Esophagus muscularis mucosa (tissue), 4 donors: ENCODE measurements at places on chromosomes 11 and 22.

GRCh38 chr22:26712158-26712557 is 54.8 kb downstream of the MIAT start:
- DNase-seq: no peak

DNA sequence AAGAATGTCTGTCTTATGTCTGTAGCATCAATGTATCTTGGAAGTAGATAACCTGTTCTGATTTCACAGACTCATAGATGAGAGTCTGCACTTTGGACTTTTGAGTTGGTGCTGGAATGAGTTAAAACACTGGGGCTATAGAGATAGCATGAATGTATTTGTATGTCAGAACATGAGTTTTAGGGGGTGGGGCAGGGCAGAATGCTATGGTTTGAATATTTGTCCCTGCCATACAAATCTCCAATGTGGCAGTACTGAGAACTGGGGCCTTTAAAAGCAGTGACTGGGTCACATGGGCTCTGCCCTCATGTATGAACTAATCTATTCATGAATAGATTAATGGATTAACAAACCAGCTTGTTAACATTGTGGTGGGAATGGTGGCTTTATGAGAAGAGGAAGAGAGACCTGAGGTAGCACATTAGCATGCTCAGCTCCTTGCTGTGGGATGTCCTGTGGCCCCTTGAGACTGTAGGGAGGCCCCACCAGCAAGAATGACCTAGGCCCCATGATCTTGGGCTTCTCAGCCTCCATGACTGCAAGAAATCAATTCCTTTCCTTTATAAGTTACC is 15.5 kb upstream of the OR52K1 start:
- DNase-seq: no peak

DNA sequence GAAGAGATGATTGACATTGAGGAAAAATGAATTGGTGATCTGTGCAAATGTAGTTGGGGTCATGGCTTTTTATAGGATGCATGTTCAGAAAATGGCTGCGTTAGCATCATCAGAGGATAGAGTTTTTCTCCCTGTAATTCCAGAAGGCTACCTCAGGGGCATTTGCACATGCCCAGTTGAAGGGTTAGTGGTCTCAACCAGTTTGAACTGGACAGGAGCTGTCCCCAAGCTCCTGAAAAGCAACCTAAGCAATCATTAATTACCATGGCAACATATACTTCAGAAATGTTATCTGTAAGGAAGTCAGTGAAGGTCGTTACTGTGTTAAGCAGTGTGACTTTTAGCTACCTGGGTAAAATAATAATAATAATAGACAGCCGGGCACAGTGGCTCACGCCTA is 29.3 kb downstream of the TUG1 start:
- DNase-seq: no peak

DNA sequence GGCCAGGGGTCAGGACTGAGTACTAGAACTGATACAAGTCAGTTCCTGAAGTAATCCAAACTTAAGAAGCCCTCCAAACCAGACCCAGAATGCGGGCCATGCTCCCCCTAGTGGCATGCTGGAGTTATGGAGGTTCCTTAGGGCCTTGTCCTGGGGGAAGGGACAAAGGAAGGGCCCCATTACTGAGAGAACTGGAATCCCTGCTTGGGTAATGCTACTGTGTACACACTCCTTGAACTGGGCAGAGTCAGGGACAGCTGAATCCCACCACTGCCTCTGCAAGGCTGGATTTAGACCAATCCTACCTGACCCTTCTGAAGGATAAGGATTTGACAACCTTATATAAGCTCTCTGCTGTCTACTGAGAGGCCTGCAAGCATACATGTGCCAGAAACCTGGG is 97.3 kb upstream of the AKIP1 start:
- DNase-seq: no peak

- DNase-seq: no peak
These were observed 3.3 kb downstream of the LTO1 start for GRCh38 chr11:69671734-69672465.

- no peak for DNase-seq
These were observed 11.2 kb upstream of the NAV2 start for GRCh38 chr11:19701421-19701820.

DNA sequence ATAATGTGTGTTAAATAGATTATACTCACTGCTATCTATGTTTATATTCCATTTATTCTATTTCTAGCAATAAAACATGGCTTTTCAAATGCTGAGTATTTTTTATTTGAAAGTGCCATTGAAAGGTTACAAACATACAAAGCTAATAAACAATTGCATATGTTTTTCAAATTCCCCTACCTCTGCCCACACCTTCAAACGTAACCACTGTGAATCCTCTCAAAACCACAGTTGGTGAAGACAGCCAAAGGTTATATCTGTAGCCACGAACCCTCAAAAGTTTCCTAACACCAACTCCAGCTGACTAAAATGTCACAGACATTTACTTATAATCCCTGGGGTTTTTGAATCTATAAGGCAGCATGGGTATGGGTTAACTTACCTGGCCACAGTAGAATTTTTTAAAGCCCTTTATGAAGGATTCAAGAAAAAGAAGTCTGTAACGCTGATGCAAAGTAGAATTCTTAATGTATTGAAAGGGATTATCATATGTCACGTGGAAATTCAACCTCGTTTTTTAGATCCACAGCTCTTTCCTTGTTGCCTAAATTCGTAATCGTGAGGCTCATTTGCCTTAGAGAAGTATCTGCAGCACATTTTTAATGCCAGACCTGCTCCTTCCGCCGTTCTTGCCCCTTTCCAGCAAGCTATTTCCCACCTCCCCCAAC is 122.5 kb upstream of the ZC3H12C start:
- DNase-seq: no peak

GRCh38 chr22:44142421-44143104 is 38.2 kb upstream of the PARVG start:
- no peak for DNase-seq
